ENCODE measurements at places on chromosomes 11 and 22. TPM values are rescaled to one million over a fixed set of nuclear protein-coding genes. Genes with fewer than 3 reads are reported as not detected.

FGF19 gene
- not detected for total RNA-seq

- no peak for DNase-seq
Observed at GRCh38 chr11:91707652-91708482, 516.8 kb upstream of the FAT3 start.

GRCh38 chr11:128701086-128701485 lies 7.2 kb downstream of the FLI1 start:
- no peak for DNase-seq

SLC5A4 gene
- 0.43 TPM for total RNA-seq

GDPD4 gene
- total RNA-seq = not detected

GRCh38 chr22:23833911-23834317 lies 4.9 kb downstream of the DERL3 start:
- peak; percentile 56 for DNase-seq

GRCh38 chr22:44892803-44893730 lies 116.7 kb downstream of the PHF21B start:
- DNase-seq = no peak

SEC14L2 gene
- 8.0 TPM for total RNA-seq

All from posterior vena cava (tissue), 2 donors.